ENCODE measurements at places on chromosomes 11 and 22. TPM values are rescaled to one million over a fixed set of nuclear protein-coding genes. Genes with fewer than 3 reads are reported as not detected.
A peak's percentile ranks its signal among the peaks of the same experiment; 100 is the strongest.

MRGPRX3 gene
- total RNA-seq = not detected

GRCh38 chr22:17920145-17920605 lies 104.2 kb downstream of the MICAL3 start:
- no peak for DNase-seq

DNA sequence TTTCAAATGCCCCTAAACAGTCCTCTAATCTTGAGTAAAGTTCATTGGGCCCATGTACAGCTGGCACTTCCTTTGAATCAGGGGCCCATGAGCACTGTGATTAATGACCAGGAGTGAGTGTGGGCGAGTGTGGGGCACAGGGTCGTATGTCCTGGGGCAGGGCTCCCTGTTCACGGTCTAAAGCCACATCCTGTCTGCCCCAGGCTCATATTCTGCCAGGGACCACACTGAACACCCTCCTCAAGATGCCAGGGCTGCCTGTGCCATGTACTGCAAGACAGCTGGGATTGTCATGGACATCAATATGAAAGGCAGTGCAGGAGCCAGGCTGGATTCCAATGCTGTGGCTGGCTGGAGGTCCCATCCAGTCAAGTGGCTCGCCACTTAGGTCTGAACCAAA lies 130.5 kb downstream of the KIRREL3 start:
- peak; percentile 71 for DNase-seq

GRCh38 chr11:70497536-70498075 lies 99.3 kb downstream of the CTTN start:
- no peak for DNase-seq

GRCh38 chr11:118622376-118623268 lies 15.2 kb downstream of the PHLDB1 start:
- DNase-seq = peak; percentile 90

DNA sequence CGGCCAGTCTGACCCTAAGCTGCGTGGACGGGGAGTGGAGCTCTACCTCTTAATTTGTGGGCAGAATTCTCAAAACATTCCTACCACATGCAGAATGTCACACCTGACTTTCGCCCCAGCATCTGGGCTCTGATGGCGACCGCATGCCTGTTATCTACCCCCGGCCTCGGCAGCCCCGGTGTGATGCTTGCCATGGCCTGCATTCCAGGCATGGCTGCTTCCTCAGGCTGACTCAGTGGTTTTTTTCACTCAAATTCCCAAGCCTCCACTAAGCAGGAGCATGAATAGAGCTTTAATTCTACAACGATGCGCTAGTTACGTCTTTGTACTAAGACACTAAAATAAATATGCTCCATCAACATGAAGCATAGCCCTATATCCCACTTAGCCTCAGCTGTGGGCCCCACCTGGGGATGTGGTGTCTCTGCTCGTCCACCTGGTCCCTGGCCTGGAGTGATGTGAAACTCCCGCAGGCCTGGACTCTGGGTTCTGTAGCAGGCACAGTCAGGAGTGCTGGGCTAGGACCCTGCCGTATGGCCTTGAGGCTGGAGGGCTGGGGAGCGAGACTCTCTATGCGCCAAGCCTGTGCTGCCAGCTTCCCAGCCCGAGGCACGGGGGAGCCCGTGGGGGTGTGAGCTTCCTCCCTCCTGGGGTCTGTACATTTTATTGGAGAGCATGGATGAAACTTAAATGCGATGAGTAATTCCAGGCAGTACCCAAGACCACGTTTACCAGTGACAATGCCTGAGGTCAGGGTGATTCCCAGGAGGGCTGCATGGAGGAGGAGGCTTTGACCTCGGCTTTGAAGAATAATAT lies 153.2 kb downstream of the CTTN start:
- no peak for DNase-seq

DNA sequence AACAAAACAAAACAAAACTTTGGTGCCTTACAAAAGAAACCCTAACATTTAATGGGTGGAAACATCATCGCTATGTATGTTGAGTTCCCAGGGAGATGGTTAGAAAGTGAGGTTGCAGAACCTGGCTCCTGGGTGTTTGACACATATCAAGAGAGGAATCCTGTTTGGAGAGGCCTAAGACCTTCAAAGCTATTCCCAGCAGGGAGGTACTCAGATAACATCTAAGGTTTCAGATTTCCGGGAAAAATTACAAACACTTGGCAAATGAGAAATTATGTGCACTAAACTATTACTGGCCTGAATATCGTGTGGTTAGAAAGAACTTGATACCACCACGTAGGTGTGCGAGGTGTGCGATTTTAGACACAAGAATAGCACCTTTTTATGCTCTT lies 18.5 kb downstream of the TRIM5 start:
- no peak for DNase-seq

- DNase-seq = peak; percentile 75
Observed at GRCh38 chr11:79441461-79441875, 638 bp upstream of the TENM4 start.

DNA sequence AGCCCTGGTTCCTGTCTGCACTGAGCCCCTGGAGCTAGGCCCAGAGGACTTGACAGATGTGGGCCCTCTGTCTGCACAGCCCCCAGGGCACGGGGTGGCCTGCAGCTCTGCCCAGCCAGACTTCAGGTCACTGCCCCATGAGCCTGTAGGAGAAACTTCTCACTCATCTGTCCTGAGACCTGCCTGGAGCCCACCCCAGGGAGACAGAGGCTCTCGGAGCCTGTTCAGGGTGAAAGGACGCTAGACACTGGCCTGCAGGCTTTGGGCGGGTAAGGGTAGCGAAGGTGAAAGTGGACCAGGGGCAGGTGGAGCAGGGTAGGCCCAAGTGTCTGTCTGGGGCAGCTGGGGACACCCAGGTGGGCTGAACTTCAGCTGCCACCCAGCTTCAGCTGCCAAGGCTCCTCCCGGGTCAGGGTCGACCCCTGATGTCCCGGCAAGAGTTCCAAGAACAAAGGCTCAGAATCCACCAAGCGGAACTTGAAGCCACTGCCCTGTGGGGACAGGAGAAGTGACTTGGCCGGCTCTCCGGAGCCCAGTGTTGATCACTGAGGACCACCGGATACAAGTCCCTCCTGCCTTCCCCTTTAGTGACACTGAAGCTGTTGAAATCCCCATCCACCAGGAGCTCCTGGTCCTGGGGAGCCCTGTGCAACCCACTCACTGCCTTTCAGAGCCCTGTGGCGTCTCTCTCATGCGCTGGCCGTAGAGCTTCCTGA lies 90.3 kb downstream of the KCNQ1 start:
- no peak for DNase-seq

GRCh38 chr11:44687388-44687787 lies 39.4 kb upstream of the TSPAN18 start:
- DNase-seq = no peak

C22orf42 gene
- total RNA-seq = not detected

CYP2D6 gene
- not detected for total RNA-seq
